Putamen (tissue), 1 donor: ENCODE measurements at places on chromosomes 16 and 17.

DNA sequence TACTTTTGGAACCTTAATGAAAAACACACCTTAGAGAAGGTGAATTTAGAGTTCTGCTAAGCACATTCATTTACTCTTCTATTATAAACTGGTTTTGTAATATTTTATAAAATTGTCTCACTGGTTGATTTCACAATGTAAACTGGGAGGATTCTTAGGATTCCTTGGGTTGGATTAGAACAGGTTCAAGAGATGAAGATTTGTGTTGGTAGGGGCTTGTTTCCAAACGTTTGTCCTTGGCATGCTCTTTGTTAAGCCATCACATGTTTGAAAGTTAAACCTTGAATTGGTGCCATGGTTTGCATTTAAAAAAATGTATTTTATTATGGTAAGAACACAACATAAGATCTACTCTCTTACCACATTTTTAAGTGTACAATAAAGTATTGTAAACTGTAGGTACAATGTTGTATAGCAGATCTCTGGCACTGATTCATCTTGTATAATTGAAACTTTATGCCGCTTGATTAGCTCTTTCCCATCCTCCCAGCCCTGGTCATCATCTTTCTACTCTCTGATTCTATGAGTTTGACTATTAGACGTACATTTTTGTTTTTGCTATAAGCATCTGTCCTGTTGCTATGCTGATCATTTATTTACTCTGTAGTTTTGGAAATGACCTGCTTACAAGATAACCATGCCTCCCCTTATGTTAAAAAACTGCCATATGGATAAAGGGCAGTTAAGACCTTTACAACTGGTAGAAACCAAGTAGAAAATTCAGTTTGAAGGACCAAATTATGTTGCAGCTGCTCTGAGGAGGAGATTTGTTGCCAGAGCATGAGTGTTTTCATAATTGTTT lies 9.6 kb downstream of the FTO start:
- DNase-seq: no peak

- peak; percentile 37 for DNase-seq
These were observed 23.1 kb downstream of the PDIA2 start for GRCh38 chr16:305916-306626.

DNA sequence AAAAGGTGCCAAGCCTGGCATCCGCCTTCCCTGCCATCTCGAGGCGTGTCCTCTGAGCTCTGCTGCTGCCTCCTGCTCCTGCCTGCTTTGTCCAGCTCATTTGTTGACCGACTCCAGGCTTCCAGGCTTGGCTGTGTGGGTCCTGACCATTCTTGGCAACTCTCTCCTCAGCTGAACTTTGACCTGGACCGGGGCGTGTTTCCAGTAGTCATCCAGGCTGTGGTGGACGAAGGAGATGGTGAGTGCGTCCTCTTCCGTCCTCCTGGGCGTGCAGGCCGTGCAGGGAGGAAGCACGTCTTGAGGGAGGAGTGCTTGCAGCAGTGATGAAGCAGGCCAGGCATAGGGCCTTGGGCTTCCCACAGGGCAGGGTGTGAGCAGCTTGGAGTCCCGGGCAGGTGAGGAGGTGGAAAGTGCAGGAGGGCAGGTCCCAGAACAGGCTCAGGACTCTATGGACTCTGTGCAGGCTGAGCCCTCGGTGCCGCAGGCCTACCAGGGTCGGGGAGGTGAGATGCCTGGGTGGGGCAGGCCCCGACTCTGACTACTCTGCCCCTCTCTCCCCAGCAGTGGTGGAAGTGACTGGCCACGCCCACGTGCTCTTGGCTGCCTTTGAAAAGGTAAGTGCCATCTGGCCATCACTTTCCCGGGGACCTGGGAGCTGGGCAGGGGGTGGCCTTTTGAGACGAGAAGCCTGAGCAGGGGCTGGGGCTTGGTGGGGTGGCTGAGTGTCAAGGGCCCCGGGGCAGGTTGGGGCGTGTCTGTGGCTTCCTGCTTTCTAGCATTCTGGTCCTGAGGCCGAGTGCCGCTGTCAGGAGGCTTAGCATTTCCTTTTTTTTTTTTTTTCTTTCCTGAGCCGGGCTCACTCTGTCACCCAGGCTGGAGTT lies 28.6 kb upstream of the NUDT16L1 start:
- no peak for DNase-seq

- DNase-seq: no peak
These were observed 4.7 kb upstream of the SMTNL2 start for GRCh38 chr17:4579678-4580077.

DNA sequence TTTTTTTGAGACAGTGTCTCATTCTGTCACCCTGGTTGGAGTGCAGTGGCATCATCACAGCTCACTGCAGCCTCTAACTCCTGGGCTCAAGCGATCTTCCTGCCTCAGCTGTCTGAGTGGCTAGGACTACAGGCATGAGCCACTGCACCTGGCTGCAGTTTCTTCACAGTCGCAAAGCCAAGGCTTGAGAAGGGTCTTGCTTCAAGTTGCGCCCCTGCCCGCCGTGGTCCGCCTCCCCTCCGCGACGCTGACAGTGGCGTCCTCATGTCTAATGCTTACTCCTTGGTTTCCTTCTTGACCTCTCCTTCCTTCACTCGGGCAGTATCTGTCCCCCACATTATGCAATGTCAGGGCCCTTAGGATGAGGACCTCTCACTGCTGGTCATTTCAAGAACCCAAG lies 112.7 kb downstream of the ADCY9 start:
- no peak for DNase-seq

GRCh38 chr16:81335669-81336068 lies 20.9 kb downstream of the GAN start:
- no peak for DNase-seq

- peak; percentile 42 for DNase-seq
These were observed 147.0 kb downstream of the HS3ST4 start for GRCh38 chr16:25838724-25839186.

DNA sequence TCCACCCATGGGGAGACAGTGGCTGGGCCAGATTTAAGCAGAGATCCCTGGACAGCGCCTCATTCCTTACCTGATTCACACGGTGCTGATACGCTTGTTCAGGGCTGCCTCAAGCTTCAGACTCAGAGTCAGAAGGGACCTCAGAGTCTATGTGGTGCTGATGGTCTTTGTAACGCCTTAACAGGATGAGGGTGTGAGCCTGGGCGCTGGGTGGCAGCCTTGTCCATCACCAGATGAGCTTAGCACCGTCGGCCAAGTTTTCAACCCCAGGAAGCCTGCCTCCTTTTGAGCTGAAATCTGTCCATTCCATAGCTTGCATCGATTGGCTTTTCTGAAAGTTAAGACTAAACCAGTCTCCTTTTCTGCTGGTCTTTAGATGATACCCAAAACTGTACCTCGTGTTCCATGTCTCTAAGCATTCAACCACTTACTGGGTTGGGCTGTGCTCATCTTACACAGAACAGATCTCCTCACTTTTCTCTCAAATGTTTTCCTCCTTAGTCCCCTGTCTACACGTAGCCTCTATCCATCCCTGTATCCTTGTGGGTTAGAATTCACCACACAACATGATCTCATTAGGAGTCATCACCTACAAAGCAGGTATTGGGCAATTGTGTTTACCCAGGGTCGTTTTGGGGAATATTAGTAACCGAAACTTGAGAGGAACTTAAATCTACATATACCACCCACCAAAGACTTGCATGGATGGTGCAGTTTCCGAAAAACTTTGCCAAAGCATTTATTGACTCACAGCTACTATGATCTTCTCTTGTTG lies 573.4 kb downstream of the CDH13 start:
- no peak for DNase-seq

- DNase-seq: no peak
These were observed 13.2 kb downstream of the IGFBP4 start for GRCh38 chr17:40456396-40456951.

DNA sequence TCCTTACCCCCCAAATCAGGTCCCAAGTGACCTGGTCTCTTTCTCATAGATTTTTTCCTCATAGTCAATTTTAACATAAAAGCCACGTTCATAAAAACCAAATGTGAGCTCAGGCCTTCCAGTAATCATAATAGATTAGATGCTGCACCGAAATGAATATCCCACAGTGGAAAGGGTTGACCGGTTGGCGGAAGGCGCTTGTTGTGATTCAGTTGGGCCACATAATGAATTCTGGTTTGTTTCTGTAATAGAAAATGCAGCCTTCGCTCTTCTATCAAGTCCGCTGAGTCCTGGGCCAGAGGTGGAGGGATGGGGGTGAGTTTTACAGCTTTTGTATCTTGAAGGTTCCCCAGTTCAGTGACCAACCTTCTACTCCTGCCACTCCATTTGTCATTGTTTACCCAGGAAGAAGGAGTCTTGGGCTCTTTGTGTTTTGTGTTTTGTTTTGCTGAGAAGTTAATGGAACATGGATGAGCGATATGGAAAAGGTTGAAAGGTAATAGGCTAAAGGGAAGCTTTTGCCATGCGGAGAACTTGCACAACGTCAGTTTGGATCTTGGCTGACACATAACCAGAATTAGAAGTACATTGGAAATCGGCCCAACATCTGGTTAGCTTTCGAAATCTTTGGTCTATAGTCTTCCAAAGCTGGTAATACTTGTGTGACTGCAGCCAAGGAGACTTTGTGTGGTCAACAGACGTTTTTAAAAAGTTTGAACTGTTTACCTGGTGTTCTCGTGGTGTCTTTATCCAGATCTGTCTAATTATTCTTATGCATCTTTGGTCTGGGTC lies 89.5 kb downstream of the CLEC16A start:
- DNase-seq: no peak

- no peak for DNase-seq
These were observed 140.6 kb downstream of the VPS53 start for GRCh38 chr17:574061-574460.

- no peak for DNase-seq
These were observed 13.7 kb upstream of the PEMT start for GRCh38 chr17:17605083-17605728.

DNA sequence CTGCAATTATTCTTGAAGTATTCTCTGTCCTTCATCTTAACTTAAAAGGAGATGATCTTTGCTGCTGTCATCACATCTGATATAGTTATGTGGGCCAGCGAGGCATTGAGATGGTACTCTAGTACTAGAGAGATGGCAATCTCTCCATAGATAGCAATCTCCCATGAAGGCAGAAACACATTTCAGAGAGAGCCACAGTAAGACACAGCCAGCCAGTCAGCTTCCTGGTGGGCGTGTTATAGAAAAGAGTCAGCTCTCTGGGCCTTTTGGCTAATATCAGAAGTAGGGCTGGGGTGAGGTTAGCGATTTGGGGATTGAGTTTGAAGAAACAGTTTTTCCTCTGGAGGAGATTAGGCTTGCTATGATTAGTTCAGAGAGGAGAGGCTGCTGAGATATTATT lies 22.6 kb upstream of the EFCAB13 start:
- no peak for DNase-seq

DNA sequence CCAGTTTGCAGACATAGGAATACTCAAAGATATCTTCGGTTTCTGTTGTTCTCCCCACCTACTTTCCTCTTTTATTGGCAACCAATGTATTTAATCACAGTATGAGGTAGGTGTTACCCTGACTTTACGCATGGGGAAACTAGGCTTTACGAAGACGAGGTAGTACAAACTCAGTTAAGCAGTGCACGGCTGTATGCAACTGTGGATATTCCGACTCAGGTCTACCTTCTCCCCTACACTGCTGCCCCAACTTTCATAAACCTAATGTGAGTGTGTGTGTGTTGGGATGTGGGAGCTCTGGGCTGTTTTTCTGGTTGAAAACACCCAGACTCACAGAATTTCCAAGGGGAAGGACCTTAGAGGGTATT lies 1.2 kb upstream of the GPT2 start:
- DNase-seq: no peak

- DNase-seq: no peak
These were observed 45.4 kb upstream of the MYOCD start for GRCh38 chr17:12620200-12620720.

DNA sequence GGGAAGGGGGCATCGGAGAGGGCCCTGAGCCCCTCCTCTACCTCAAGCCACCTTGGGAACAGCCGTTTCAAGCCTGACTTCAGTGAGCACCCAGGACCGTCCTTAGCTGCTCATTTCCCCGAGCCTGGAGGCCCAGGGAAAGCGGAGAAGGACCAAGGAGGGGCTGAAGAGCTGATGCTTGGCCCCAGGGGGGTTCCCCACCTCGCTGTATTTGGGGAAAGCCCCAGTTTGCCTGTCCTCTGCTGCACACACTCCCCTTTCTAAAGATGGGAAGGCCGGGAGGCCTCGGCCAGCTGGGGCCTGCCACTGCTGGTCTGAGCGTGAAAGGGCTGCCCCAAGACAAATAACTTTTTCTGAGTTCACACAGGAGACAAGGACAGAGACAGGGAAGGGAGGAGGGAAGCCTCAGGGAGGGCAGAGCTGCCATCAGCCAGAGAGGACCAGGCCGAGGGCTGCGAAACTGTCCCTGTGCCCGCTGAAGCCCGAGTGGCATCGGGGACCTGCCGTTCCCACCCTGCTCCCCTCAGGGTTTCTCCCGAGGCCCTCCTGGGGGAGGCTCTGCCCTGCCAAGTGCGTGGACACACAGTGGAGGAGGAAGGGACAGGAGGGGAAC lies 11.6 kb downstream of the ZACN start:
- no peak for DNase-seq

DNA sequence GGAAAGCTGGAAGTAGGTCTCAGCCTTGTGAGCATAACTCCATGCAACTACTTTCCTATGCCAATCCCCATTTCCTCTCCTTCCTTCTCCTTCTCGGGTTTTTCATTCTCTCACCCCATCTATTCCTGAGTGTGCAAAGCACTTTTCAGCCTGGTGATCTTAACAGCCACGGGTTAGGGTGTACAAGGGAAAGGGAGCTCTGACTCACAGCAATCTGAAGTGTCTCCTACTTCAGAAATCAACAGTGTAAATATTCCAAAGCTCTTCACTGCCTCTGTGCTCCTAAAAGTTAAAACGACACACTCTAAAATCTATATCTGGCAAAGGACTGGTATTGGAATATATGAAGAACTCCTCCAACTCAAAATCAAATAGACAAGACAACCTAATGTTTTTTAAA lies 268.0 kb upstream of the IRX3 start:
- DNase-seq: no peak

- no peak for DNase-seq
These were observed 3.8 kb downstream of the TRIM47 start for GRCh38 chr17:75874323-75875181.

DNA sequence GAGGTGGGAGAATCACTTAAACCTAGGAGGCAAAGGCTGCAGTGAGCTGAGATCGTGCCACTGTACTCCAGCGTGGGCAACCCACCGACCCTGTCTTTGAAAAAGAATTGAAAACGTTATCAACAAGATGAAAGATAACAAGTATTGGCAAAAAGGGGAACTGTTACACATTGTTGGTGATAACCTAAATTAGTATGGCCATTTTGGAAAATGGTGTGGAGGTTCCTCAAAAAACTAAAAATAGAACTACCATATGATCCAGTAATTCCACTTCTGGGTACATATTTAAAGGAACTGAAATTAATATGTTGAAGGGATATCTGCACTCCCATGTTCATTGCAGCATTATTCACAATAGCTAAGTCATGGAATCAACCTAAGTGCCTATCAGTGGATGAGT lies 61.0 kb downstream of the ABHD15 start:
- no peak for DNase-seq

GRCh38 chr17:19723964-19724363 lies 7.6 kb upstream of the SLC47A2 start:
- no peak for DNase-seq

GRCh38 chr16:26505496-26505895 lies 561.2 kb upstream of the C16orf82 start:
- DNase-seq: no peak

- no peak for DNase-seq
These were observed 592 bp downstream of the ALDOA start for GRCh38 chr16:30065943-30066760.
